Cardiac muscle cell (in vitro differentiated cells and primary cell): ENCODE measurements at places on chromosomes 3 and 15. TPM values are rescaled to one million over a fixed set of nuclear protein-coding genes. Genes with fewer than 3 reads are reported as not detected.

DNA sequence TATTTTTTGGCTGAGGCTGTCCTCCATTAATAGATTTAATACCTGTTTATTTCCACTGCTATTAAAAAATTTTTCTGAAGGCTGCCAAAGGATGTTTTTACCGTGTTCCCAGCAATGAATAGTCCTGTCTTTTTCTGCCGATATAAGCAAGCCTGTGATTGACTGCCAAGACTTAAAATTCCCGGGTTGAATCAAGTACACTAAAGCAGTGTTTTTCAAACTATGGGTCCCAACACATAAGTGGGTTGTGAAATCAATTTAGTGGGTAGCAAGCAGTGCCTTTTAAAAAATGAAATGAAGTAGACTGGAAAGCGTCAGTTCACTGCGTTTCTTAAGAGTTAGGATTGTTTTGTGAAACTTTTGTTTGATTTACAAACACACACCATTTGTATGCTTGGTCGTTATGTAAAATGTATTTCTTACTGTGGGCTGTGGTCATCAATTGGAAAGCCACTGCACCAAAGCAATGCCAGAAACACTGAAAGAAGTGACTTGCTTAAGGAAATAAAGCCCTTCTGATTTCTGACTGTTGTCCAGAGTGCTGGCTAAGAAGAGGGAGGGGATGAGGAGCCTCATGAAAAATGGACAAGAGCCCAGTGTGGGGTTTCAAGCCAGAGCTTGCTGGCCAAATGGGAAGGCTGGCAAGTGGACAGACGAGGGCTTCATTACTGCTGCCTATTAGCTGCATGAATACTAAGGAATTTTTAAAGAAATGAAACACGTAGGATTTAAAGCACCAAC is 206.0 kb downstream of the THRB start:
- DNase-seq = no peak

DNA sequence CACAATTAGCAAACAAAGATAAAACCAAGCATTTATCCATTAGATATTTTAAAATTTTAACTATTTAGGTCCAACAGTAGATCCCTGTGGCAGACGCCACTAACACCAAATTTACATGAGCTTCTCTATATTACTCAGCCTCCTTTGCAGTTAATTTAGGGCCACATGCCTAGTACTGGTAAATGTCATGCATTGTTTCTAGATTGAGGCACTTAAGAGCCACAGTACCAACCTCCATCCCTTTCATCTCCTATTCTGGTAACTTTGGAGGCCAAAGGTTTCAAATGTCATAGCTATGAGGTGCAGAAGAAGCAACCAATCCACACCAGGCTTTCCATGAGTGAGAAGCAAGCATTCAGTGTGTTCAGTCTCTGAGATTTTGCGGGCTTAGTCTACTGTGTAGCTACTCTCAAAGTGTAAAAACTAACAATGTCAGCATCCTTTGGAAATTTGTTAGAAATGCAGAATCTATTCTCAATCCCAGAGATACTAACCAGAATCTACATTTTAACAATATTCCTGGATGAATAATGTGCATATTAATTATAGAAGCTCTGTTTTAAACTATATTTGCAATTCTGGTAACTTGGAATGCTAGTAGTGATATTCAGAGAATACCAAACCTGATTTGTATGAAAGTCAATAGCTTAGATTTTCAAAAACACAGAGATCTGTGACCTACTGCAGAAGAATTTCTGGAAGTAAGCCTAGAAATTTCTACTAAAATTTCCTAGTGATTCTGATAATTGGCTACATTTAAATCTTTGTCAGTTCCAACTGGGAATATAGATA is 206.3 kb upstream of the CD96 start:
- peak; percentile 20 for DNase-seq

Gene GOLGA6A
- polyA plus RNA-seq = 0.24 TPM in 1 of 2 replicates, not detected in the other

- peak; percentile 44 for DNase-seq
Observed at GRCh38 chr3:176663837-176664831, 533.1 kb downstream of the TBL1XR1 start.

DNA sequence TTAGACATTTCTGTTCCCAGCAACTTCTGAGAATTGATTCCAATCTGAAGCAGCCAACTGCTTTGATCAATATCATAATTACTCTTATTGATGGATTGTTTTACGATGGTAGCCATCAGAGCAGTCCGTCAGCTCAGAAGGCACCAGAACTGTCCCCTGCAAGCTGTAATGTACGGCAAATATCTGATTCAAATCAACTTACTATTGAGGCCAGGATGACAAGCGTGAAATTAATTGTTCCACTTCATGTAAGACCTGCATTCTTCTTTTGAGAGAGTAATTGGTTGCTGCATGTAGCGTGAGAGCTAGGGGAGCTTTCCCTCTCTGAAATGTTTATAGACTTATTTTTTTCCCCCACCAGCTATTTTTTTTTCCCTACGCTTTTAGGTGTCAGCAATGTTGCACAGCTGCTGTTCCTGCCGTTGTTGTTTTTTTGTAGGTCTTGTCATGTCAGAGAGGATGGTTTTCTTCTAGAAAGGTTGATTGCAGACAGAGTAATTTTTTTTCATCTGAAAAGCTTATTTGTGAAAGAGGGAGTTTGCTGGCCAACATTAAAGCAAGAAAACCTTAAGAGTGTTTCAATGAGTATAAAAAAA is 134.9 kb downstream of the CACNA2D3 start:
- DNase-seq = no peak

- DNase-seq = no peak
Observed at GRCh38 chr15:98077186-98077585, 116.7 kb downstream of the ARRDC4 start.

Gene ZNF860
- polyA plus RNA-seq = 0.42 TPM in 1 of 2 replicates, not detected in the other

Gene LRRN1
- polyA plus RNA-seq = 2.0 and 6.0 TPM in 2 replicates

- no peak for DNase-seq
Observed at GRCh38 chr15:70083946-70084345, 13.8 kb downstream of the TLE3 start.

Gene TPRG1
- 0.09 TPM in 1 of 2 replicates, not detected in the other for polyA plus RNA-seq

GRCh38 chr3:170585937-170586310 is at the start of gene SLC7A14:
Gene SLC7A14, minus strand, starts transcription at chr3:170586075. Its CDS starts 59,139 bp downstream, at chr3:170526936.
- DNase-seq = peak; percentile 38

DNA sequence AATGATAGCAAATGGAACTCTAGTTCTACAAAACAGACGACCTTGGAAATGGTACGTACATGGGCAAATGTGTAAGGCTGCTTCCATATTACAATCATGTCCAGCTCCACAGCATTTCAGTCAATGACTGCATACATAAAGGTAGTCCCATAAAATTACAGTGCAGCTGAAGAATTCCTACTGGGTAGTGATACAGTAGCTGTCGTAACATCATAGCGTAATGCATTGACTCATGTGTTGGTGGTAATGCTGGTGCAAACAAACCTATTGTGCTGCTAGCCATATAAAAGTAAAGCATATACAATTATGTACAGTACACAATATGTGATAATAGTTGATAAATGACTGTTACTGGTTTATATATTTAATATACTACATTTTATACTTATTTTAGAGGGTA is 18.5 kb downstream of the TTC23 start:
- no peak for DNase-seq

DNA sequence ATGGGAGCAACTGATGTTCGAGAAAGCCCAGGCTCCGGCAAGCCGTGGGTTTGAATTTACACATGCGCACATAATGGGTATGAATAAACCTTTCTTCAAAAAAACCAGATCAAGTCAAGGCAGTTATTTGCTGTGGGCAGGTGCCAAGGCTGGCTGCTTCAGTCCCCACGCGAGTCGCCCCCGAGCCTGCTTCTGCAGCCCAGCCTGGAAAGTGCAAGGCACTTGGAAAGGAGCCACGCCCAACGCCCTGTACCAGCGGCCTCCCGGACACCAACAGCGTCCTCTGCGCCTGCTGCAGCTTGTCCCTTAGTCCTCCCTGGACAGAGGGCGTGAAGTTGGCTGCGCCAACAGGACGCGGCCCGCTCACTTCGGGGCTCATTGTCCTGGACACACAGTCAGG is 68.9 kb downstream of the KLF15 start:
- DNase-seq = peak; percentile 51

- peak; percentile 82 for DNase-seq
Observed at GRCh38 chr3:151146071-151146730, 56.8 kb downstream of the GPR171 start.

GRCh38 chr15:32729700-32730395 is 12.0 kb downstream of the GREM1 start:
- DNase-seq = no peak

Gene LTF
- polyA plus RNA-seq = not detected in 2 replicates

DNA sequence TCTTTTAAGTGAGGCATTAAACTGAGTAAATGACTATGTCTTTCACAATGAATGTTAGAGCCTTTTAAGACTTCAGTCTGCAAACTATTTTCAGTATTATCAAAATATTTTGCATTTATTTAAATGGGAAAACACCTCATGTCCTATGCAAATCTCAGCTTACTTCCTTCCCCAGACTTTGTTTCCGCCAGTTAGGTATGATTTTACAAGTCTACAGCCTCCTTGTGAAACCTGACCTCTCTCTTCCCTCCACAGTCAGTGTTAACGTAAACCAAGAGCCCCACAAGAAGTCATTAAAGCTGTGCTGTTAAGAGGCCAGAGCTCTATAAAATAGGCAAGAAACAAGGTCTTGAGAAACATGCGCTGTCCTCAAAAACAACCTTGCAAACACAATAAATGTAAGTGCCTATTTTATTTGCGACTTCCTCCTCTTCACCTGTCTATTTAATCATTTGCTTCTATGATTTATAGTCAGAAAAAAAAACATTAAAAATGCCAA is 48.3 kb downstream of the PRTG start:
- peak; percentile 74 for DNase-seq

- no peak for DNase-seq
Observed at GRCh38 chr15:98207928-98208327, 247.4 kb downstream of the ARRDC4 start.

Gene GPR171
- not detected in 2 replicates for polyA plus RNA-seq

Gene RNF7
- 189 and 234 TPM in 2 replicates for polyA plus RNA-seq

Gene LARP6
- 51.9 and 54.2 TPM in 2 replicates for polyA plus RNA-seq

GRCh38 chr3:42535981-42536784 is 33.7 kb downstream of the VIPR1 start:
- peak; percentile 73 for DNase-seq

Gene SERPINI2
- not detected in 2 replicates for polyA plus RNA-seq

DNA sequence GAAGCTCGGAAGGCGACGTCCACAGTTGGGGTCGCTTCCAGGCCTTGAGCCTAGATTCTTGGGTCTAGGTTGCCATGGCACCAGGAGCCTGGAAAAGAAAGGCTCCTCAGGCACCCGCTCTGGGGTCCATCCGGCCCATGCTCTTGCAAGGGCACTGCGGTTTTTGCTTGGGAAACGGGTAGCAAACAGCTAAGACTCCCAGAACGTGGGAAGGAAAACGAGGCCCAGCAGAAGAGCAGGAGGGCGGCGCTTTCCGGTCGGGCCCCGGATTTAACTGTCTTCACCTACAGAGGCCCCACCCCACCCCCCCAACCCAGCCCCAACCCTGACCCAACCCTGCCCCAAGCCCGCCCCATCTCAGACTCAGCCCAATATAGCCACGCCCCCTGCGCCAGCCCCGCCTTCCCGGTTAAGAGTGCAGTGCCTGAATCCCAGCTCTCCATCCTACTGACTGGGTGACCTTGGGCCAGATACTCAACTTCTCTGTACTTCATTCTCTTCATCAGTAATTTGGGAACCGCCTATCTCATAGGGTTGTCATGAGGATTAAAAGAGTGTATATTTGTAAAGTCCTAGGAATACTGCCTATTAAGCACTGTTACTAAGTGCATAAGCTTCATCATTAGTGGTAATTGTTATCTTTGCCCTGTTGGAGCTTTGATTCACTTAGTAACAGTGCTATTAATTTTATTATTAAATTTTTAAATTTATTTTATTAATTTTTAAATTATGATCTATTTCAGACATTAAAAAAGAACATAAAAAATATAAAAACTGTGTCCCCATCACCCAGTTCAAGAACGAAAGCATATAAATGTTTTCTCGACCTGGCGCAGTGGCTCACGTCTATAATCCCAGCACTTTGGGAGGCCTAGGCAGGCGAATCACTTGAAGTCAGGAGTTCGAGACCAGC is 28.4 kb upstream of the SMAD6 start:
- peak; percentile 77 for DNase-seq

Gene KY
- polyA plus RNA-seq = 0.35 and 1.1 TPM in 2 replicates

Gene KBTBD13
- 4.8 and 5.0 TPM in 2 replicates for polyA plus RNA-seq

DNA sequence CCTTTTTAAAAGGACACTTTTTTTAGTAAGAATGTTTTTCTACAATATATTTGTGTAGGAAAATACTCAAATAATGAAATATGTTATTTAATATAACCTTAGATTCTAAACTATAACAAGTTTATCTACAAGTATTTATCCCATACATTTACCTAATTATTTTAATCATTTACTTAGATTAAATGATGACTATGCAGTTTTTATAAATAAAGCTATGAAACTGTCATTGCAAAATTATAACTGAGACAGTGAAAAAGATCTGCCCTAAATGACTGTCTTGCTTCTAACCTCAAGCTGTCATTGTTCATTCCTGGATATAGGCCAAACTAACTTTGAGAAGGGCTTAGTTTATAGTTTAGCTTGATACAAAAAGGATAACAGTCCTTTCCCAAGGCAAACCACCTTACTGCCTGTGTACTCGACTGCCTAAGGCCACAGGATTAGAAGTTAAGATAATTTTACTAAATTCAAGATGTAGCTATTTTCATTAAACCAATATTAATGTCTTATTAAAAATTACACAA is 84.1 kb downstream of the GLDN start:
- DNase-seq = no peak

- DNase-seq = no peak
Observed at GRCh38 chr15:69816522-69816921, 281.2 kb downstream of the TLE3 start.

Gene GHRL
- 0.46 and 1.4 TPM in 2 replicates for polyA plus RNA-seq

Gene WNT5A
- polyA plus RNA-seq = 18.4 and 22.3 TPM in 2 replicates

DNA sequence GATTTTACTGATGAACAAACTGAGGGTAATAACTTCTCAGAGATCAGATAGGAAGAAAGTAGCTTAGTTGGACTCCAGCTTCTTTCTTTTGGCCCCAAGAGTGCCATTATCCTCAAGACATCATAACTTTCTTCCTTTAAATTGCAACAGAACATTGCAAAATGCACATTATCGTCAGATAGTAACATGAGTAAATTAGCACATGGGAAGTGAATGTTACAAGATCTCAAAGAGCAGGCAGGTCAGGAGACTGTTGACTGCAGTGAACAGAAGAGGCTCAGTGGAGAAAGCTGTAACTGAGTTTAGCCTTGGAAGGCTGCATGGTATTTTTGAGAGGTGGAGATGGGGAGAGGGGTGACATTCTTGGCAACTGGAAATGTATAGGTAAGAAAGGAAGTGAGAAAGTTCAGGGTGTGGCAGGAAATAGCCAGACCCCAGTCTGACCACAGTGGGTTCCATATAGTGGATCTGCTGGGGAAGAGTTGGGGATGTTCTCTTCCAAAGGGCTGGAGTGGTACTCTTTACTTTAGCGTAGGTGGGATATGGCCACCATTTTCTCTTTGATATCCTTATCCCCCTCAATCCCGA is 307.7 kb downstream of the RPLP1 start:
- no peak for DNase-seq

GRCh38 chr15:91075739-91076138 is 24.3 kb upstream of the SV2B start:
- DNase-seq = no peak

- DNase-seq = no peak
Observed at GRCh38 chr3:38095669-38096483, 41.1 kb downstream of the ACAA1 start.

GRCh38 chr15:58506783-58507668 is 75.2 kb downstream of the LIPC start:
- no peak for DNase-seq
